Natural killer cell (primary cell): ENCODE measurements at places on chromosomes 6 and 20. TPM values are rescaled to one million over a fixed set of nuclear protein-coding genes. Genes with fewer than 3 reads are reported as not detected.
A peak's percentile ranks its signal among the peaks of the same experiment; 100 is the strongest.

DNA sequence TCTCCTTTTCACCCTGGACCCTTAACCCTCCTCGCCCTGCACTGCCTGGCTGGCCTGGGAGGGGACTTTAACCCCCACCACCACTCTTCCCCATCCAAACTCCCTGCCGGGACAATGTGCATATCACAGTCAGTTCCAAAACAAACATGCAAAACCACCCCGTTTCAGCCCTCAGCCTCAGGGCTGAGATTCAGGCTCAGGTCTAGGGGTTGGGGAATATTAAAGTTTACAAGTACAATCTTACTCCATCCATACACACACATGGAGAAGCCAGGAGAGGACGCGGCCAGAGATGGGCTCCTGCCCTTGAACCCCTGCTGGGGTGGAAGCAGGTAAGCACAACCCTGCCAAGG lies 534 bp downstream of the KIAA1755 start:
- no peaks in the 10 kb centered on the region for H3K4me1 ChIP-seq
- H3K4me3 ChIP-seq = no peak overlapping the region
- H3K36me3 ChIP-seq = no peaks in the 10 kb centered on the region
- no peak for DNase-seq

DNA sequence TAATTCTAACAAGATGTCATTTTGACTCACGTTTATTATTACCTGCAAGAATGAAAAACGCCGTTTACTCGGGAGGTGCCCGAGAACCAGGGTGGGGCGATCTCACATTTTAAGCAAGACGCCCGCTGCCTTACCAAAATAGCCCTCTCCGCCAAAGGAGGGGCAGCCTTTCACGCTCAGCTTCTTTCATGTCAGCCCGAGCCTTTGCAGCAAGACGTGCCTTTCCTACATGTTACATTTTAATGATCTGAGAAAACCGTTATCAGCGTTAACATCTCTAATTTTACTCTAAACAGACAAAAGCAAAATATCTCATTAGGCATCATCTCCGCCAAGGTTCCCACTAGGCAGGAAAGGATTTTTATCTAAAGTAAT lies 2.0 kb downstream of the BACH2 start:
- H3K36me3 ChIP-seq = no peaks in the 10 kb centered on the region
- H3K4me3 ChIP-seq = peak overlapping the region; percentile 67
- H3K27ac ChIP-seq = peak overlapping the region; percentile 79
- H3K4me1 ChIP-seq = peaks cover 19% of the 10 kb centered on the region

- H3K27ac ChIP-seq = no peak overlapping the region
- no peak for DNase-seq
- no peak overlapping the region for H3K4me3 ChIP-seq
- H3K27me3 ChIP-seq = no peaks in the 10 kb centered on the region
Observed at GRCh38 chr20:11159728-11160127, 485.9 kb upstream of the JAG1 start.

- H3K4me3 ChIP-seq = no peak overlapping the region
- H3K4me1 ChIP-seq = peaks cover 17% of the 10 kb centered on the region
- H3K27me3 ChIP-seq = no peaks in the 10 kb centered on the region
- H3K36me3 ChIP-seq = no peaks in the 10 kb centered on the region
- DNase-seq = no peak
Observed at GRCh38 chr6:131519670-131520436, 53.2 kb upstream of the ARG1 start.

DNA sequence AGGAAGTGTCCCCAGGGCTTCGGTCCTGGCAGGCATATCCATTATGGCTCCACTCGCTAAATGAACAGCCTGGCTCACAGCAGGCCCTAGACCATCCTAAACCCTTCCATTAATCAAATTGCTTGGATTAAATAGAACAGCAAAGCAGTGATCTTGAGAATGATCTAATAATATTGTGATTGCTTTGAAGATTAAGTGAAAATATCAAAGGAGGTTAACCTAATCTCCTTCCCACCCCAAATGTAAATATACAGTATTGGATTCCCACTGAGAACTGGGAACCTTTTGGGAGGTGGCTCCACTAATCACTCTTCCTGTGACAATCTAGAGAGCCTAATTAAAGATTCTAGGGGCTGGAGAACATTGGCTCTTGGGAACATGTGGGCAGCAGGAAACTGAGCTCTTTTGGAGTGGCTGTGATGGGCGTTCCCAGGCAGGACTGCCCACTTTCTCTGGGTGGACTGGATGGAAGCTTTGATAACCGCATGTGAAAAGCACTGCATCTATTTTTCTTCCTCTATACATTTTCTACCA lies 68.3 kb upstream of the FRMD1 start:
- no peak overlapping the region for H3K27ac ChIP-seq
- H3K4me1 ChIP-seq = no peaks in the 10 kb centered on the region
- H3K36me3 ChIP-seq = no peaks in the 10 kb centered on the region
- no peaks in the 10 kb centered on the region for H3K27me3 ChIP-seq
- H3K4me3 ChIP-seq = no peak overlapping the region

DNA sequence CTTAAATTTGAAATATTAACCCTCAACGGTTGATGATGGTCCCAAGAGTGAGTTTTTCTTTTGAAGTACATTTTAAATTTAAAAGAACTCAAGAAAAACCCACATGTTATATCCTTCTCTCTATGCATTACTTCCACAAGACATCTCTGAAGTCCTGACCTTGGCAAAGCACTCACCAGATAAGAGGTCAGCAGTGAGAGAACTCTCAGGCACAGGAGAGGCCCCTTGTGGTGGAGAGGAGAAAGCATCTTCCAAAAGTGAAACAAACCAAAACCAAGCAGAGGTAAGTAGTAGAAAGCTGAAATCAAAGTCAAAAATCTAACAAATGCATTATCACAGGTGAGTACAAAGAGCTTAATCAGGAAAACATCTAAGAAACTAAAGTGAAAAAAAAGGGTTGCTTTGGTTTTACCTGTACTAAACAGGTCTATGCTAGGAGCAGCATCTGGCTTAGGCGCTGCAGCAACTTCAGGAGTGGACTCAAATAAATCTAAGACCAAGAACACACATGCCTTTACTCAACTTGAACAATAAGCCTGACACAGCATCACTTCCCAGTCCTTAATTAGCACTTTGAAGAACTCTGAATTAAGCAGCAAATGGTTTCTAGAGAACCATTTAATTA lies 80.5 kb downstream of the PRSS35 start:
- no peaks in the 10 kb centered on the region for H3K27me3 ChIP-seq
- no peak overlapping the region for H3K4me3 ChIP-seq
- H3K27ac ChIP-seq = no peak overlapping the region
- H3K4me1 ChIP-seq = no peaks in the 10 kb centered on the region
- H3K36me3 ChIP-seq = no peaks in the 10 kb centered on the region

Gene NR2E1
- not detected for total RNA-seq

Gene CLIC5
- total RNA-seq = 1.7 TPM
